Kidney capillary endothelial cell (primary cell): ENCODE measurements at places on chromosomes 6 and 20.

DNA sequence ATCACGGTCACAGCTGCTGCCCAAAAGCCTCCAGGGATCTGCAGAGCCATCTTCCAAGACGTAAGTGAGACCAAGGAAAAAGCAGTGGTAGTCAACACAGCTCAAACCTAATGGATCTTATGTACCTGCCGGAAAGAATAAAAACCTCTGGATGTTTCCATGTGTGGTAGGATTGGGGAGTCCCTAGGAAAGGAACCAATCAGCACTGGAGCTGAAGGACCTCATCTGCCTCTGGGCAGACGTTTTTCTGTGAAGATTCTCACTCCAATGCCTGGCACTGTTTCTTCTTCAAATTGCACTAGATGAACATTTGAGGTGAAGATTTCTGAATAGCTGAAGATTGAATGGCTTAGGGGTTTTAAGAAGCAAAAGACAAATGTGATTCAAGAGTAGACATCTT, at the start of gene HLA-DQB2:
Gene HLA-DQB2, minus strand, starts transcription at position 112 of the 400 bp plus-strand sequence. Its CDS starts 62 bp downstream, at position 50.
- DNase-seq: no peak

DNA sequence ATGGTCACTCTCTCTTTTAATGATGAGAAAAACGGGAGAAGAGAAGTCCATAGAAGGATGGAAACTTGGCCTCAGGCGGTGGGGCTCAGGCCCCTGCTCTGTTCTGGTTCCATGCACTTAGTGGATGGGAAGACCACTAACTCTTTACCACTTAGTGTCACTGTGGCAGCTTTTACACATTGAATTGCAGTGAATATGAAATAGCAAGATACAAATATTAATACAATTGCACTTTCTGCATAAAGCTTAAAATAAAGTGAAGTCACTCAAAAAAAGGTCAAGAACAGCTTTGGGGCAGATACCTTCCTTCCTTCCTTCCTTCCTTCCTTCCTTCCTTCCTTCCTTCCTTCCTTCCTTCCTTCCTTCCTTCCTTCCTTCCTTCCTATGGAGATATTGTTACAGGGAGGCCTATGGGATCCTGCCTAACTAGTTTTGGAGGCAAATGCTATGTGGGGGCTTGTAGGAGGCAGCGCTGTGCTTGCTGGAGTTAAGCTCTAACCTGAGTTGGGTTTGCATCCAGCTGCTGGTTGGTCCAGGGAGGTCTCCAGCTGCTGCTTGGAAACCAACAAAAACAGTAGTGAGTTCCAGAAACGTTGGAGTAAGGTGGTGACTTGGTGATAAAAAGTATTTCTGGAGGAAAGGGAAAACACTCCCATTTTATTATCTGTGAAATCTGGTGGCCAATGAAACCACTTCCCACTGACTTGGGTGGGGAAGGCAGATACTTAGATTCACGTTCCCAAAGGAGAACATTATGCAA, 62.3 kb upstream of the NKX2-2 start:
- no peak for DNase-seq

GRCh38 chr20:58692579-58693225, at the start of gene NPEPL1:
TSS of gene NPEPL1 (plus strand) at chr20:58692800. CDS start at chr20:58692901, 101 bp downstream.
- DNase-seq: peak; percentile 68

DNA sequence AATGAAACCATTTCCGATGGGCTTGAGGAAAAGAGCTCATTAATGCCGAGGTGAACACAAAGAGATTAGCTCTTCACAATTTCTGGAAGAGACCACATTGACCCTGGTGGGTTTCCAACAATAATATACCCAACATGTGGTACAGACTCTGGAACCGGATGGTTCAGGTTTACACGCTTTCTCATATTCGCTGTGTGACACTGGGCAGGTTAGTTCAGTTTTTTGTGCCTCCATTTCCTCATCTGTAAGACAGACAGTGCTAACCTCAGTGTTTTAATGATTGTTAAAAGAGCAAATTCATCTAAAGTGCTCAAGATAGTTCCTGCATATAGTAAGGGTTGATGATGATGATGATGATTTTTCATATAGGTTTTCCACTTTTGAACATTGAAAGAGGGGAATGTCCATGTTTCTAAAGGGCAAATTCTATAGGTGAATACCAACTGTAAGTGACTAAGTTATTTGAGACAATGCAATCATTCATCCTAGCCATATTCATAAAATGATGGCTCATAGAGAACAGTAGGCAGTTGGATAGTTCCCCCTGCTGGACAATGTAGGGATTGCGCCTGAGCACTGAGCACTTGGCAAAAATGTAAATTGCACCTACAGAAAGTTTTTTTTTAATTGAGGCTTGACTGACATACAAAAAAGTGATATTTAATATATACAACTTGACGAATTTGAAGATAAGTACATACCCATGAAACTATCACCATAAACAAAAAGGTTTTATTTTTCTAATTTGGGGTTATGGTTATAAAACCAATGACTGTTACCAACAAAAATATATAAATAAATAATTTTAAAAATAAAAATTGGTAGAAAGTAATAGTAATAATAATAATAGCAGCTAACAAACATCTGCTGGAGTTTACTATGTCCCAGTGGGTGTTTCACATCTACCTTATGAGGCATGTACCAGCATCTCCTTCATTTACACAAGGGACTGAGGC, 2.1 kb upstream of the PERP start:
- DNase-seq: peak; percentile 75

DNA sequence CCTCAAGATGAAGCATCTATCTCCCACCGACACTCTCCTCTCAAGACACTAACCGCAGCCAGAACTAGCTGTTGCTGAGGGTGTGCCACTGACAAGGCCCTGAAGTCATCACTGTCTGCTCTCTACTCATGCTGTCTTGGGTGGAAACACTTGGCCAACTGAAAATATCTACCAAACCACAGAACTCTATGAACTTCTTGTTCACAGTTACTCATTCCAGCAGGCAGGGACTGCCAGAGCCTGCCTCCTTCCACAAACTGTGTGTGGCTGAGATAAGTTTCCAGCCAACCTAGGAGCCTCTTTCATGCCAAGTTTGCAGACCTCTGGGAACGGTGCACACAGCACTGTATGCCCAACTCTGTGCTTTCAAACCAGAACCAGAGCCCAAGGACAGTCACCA, 45.5 kb upstream of the NXT1 start:
- DNase-seq: no peak

- no peak for DNase-seq
These were observed 134.9 kb upstream of the LRFN2 start for GRCh38 chr6:40722091-40722490.

DNA sequence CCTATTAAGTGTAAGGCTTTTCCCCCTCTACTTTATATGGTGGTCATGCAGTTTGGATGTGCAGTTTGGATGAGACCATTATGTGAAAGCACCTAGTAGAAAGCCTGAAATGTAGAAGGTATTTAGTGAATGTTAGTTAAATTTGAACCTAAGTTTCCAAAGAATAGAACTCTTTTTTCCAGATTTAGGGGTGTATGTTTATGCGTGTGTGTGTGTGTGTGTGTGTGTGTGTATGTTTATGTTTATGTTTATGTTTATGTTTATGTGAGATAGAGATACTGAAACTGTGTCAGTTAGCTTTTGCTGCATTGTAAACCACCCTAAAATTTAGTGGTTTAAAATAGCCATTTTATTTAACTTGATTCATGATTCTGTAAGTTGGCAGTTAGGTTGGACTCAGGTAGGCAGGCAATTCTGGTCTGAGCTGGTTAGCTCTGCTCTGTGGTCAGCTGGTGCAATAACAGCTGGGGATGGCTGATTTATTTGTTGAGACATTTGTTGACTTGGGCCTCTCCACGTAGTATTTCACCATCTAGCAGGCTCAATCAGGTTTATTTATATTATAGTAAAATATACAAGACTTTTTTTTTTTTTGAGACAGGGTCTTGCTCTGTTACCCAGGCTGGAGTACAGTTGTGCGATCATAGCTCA, 54.0 kb downstream of the STK4 start:
- no peak for DNase-seq

GRCh38 chr6:34638834-34639736, 57.5 kb downstream of the ILRUN start:
- no peak for DNase-seq

GRCh38 chr6:21438986-21439352, 154.6 kb upstream of the SOX4 start:
- no peak for DNase-seq
